ENCODE measurements at places on chromosomes 7 and 10. TPM values are rescaled to one million over a fixed set of nuclear protein-coding genes. Genes with fewer than 3 reads are reported as not detected.
A peak's percentile ranks its signal among the peaks of the same experiment; 100 is the strongest.

Gene ABCB1
- total RNA-seq = 3.2 TPM

DNA sequence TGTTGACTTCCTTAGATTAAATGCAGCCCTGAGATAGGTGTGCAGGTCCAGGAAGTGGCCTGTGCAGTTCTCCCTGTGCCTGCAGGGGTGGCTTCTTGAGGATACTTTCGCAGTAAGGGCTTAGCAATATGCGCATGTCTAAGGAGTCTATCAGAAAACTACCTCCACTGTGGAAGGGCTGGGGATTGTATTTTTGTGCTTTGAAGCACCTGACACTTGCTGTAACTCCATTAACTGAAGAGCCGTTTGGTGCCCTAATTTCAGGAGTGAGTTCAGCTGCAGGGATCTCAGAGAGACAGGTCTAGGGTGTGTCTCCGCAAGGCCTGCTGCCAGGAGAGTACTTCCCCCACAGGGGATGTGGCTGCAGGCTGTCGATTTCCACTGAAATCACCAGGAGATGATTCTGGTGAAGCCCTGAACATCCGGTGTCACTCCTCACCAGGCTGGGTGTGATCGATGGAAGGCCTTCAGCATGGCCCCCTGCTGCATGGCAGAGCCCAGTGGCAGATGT is 35.5 kb downstream of the IKZF1 start:
- DNase-seq = no peak

GRCh38 chr10:125283191-125283835 is 123.0 kb upstream of the CTBP2 start:
- DNase-seq = no peak

- peak; percentile 74 for DNase-seq
Measured at GRCh38 chr10:69092959-69093850, 5.3 kb downstream of the SRGN start.

- DNase-seq = no peak
Measured at GRCh38 chr7:24346716-24347115, 62.7 kb downstream of the NPY start.

GRCh38 chr7:50660040-50660829 is 95.0 kb upstream of the DDC start:
- DNase-seq = no peak

DNA sequence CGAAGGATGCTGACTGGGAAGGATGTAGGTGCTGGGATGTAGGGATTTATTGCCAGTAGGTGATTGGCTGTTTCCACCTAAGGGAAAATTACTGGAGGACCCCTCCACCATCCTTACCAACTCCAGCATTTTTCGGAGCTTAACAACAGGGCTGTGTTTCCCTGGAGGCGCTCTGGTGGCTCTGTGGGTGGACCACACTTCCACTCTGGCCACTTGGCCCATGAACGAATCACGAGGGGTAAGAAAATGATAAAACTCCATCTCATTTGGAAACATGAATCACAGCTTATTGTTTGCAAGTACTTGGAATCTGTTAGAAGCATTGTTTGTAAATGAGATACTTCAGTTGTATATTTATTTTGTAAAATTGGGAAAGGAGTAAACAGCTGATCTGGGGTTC is 3.0 kb downstream of the DOCK1 start:
- DNase-seq = no peak

GRCh38 chr7:44965441-44965903 is 13.3 kb downstream of the MYO1G start:
- peak; percentile 39 for DNase-seq
